ENCODE measurements at places on chromosomes 11 and 22. TPM values are rescaled to one million over a fixed set of nuclear protein-coding genes. Genes with fewer than 3 reads are reported as not detected.

The TTC38 gene
- 6.0 TPM for polyA plus RNA-seq

GRCh38 chr22:38715176-38715764, 9.5 kb downstream of the GTPBP1 start:
- DNase-seq, result no peak
- peak overlapping the region; percentile 17 for H3K4me3 ChIP-seq
- H3K4me1 ChIP-seq, result peaks cover 50% of the 10 kb centered on the region
- no peaks in the 10 kb centered on the region for H3K27me3 ChIP-seq

GRCh38 chr11:134584001-134584561, 172.0 kb upstream of the B3GAT1 start:
- no peak overlapping the region for H3K4me3 ChIP-seq
- no peaks in the 10 kb centered on the region for H3K4me1 ChIP-seq
- no peak overlapping the region for H3K27ac ChIP-seq
- peaks cover 12% of the 10 kb centered on the region for H3K27me3 ChIP-seq
- DNase-seq, result no peak
- H3K36me3 ChIP-seq, result no peaks in the 10 kb centered on the region

- no peak overlapping the region for H3K4me3 ChIP-seq
- no peaks in the 10 kb centered on the region for H3K27me3 ChIP-seq
- no peak overlapping the region for H3K27ac ChIP-seq
- H3K4me1 ChIP-seq, result peaks cover 4% of the 10 kb centered on the region
- H3K36me3 ChIP-seq, result no peaks in the 10 kb centered on the region
These were observed 13.1 kb downstream of the MLC1 start for GRCh38 chr22:50072167-50072555.

- peaks cover 17% of the 10 kb centered on the region for H3K27me3 ChIP-seq
- H3K4me3 ChIP-seq, result no peak overlapping the region
- H3K27ac ChIP-seq, result no peak overlapping the region
- no peaks in the 10 kb centered on the region for H3K4me1 ChIP-seq
These were observed 68.2 kb upstream of the EED start for GRCh38 chr11:86176165-86176884.

The TRIM68 gene
- 20.4 TPM for polyA plus RNA-seq

- peak overlapping the region; percentile 73 for H3K4me3 ChIP-seq
- H3K4me1 ChIP-seq, result peaks cover 55% of the 10 kb centered on the region
- peak overlapping the region; percentile 88 for H3K27ac ChIP-seq
- H3K36me3 ChIP-seq, result no peaks in the 10 kb centered on the region
- H3K27me3 ChIP-seq, result no peaks in the 10 kb centered on the region
These were observed 43.2 kb upstream of the VPREB1 start for GRCh38 chr22:22201185-22201929.

The TSG101 gene
- polyA plus RNA-seq, result 95.2 TPM

The PRAME gene
- polyA plus RNA-seq, result not detected

- peaks cover 25% of the 10 kb centered on the region for H3K27me3 ChIP-seq
- H3K27ac ChIP-seq, result no peak overlapping the region
- no peaks in the 10 kb centered on the region for H3K36me3 ChIP-seq
- DNase-seq, result no peak
These were observed 20.7 kb downstream of the SLN start for GRCh38 chr11:107691000-107691750.

DNA sequence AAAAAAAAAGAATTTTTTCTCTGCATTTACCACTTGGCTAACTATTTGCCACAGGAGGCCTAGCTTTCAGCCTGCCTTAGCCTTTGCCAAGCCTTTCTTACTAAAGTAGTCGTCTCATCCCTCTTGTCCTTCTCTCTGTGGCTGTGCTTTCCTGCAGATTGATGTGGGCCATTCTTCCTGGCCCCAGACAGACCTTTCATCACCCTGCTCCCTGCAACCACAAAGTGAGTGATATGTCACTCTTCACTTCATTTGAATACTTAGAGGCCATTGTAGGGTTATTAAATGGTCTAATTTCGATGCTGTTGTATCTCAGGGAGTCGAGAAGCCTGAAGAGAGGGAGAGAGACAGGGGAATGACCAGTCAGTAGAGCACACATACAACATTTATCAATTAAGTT, 37.6 kb downstream of the ART5 start:
- H3K36me3 ChIP-seq, result no peaks in the 10 kb centered on the region
- H3K4me1 ChIP-seq, result no peaks in the 10 kb centered on the region
- H3K4me3 ChIP-seq, result no peak overlapping the region
- no peak overlapping the region for H3K27ac ChIP-seq
- H3K27me3 ChIP-seq, result peaks cover 8% of the 10 kb centered on the region
- no peak for DNase-seq

The OR51B2 gene
- not detected for polyA plus RNA-seq

The SCUBE2 gene
- polyA plus RNA-seq, result not detected

The NXPE1 gene
- polyA plus RNA-seq, result not detected

- no peak overlapping the region for H3K27ac ChIP-seq
- H3K4me3 ChIP-seq, result no peak overlapping the region
- no peak for DNase-seq
- H3K27me3 ChIP-seq, result peaks cover 18% of the 10 kb centered on the region
- no peaks in the 10 kb centered on the region for H3K4me1 ChIP-seq
These were observed 51.1 kb downstream of the EHF start for GRCh38 chr11:34671946-34672345.

GRCh38 chr22:49853981-49854831, 562 bp downstream of the ZBED4 start:
- peak overlapping the region; percentile 94 for H3K27ac ChIP-seq
- DNase-seq, result peak; percentile 25
- peaks cover 41% of the 10 kb centered on the region for H3K4me1 ChIP-seq
- H3K27me3 ChIP-seq, result peaks cover 13% of the 10 kb centered on the region
- H3K36me3 ChIP-seq, result no peaks in the 10 kb centered on the region

The KCNJ1 gene
- 0.18 TPM for polyA plus RNA-seq

The OR51E1 gene
- polyA plus RNA-seq, result not detected

DNA sequence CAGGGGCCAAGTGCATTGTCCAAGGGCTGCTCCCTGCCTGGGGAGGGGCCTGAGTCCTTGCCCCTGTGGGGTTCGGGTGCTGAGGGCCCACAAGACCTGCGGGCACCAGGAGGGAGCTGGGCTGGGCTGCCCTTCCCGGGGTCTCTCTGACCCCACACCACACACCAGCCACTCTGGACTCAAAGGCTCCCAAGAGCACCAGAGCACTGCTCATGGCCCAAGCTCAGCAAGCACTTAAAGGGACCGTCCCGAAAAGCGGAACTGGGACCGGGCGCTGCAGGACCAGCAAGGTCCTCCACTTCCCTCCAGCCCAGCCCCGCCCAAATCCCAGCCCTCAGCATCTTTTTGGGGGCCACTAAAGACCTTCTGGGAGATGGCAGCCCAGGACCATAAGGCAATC, 5.3 kb downstream of the LSP1 start:
- H3K4me1 ChIP-seq, result peaks cover 23% of the 10 kb centered on the region
- H3K4me3 ChIP-seq, result no peak overlapping the region
- H3K36me3 ChIP-seq, result no peaks in the 10 kb centered on the region
- H3K27me3 ChIP-seq, result no peaks in the 10 kb centered on the region

DNA sequence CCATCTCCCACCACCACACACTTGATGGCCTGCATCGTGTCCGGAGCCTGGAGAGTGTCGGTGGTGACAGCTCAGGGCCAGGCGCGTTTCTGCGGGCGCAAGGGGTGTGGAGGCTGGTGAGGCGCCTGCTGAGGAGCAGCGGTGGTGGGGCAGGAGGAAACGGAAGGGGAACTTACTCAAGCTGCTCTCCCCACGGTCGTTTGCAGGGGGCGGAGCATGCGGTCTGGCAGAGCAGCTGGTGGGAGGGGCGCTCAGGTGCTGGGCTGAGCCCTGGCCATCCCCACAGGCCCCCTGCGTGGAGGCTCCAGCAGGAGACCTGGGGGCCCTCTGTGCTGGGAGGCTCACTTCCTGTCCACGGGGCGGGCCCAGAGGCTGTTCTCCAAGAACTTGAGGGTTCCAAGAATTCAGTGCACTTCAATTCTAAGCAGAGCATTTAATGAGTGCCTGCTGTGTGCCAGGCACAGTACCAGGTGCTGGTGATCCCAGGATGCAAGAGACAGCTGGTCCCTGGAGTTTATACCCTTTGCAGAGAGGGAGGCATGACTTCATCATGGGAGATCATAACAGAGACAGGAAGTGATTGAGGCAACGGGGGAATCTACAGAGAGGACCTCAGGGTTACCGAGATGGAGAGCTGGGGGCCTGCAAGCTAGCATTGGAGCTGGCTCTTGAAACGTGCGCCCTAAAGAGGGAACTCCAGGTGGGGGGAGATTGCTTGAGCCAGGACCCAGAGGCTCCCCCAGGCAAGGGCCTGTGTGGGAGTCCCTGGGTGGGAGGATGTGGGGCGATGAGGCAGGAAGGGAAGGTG, at the start of gene RAC2:
RAC2 (minus strand) TSS at position 156 of the 808 bp plus-strand sequence; CDS start at position 35, 121 bp downstream.
- H3K27ac ChIP-seq, result peak within 1 kb of the TSS; percentile 96
- peaks cover 60% of the 10 kb centered on the region for H3K4me1 ChIP-seq
- H3K27me3 ChIP-seq, result no peaks in the 10 kb centered on the region

The OR2AG2 gene
- not detected for polyA plus RNA-seq

The OR5J2 gene
- polyA plus RNA-seq, result not detected

DNA sequence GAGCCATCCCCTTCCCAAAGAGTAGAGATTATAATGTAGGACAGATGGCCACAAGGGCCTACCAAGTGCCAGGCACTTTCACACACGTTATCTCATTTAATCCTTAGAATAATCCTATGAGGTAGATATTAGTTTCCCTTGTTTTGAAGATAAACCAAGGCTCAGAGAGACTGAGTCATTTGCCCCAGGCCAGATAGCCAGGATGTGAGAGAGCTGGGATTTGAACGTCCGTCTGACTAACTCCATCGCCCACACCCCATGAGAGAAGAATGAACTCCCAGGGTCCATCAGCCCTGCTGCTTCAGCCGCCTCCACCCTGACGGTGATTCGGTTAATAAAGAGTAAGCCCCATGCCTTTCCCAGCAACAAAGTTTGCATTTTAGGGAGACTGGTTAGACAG, 10.7 kb downstream of the PRG3 start:
- H3K27me3 ChIP-seq, result peaks cover 20% of the 10 kb centered on the region
- H3K36me3 ChIP-seq, result no peaks in the 10 kb centered on the region
- H3K4me1 ChIP-seq, result peaks cover 3% of the 10 kb centered on the region
- H3K4me3 ChIP-seq, result no peak overlapping the region

- peaks cover 4% of the 10 kb centered on the region for H3K36me3 ChIP-seq
- DNase-seq, result no peak
- peaks cover 32% of the 10 kb centered on the region for H3K4me1 ChIP-seq
- H3K4me3 ChIP-seq, result no peak overlapping the region
These were observed 8.3 kb downstream of the TSPO start for GRCh38 chr22:43159484-43160178.

- H3K27ac ChIP-seq, result no peak overlapping the region
- DNase-seq, result no peak
- peaks cover 21% of the 10 kb centered on the region for H3K4me1 ChIP-seq
- no peak overlapping the region for H3K4me3 ChIP-seq
- H3K27me3 ChIP-seq, result no peaks in the 10 kb centered on the region
- no peaks in the 10 kb centered on the region for H3K36me3 ChIP-seq
These were observed 67.8 kb downstream of the CASP12 start for GRCh38 chr11:104830508-104830907.

The ROM1 gene
- not detected for polyA plus RNA-seq

The SLC22A12 gene
- not detected for polyA plus RNA-seq

DNA sequence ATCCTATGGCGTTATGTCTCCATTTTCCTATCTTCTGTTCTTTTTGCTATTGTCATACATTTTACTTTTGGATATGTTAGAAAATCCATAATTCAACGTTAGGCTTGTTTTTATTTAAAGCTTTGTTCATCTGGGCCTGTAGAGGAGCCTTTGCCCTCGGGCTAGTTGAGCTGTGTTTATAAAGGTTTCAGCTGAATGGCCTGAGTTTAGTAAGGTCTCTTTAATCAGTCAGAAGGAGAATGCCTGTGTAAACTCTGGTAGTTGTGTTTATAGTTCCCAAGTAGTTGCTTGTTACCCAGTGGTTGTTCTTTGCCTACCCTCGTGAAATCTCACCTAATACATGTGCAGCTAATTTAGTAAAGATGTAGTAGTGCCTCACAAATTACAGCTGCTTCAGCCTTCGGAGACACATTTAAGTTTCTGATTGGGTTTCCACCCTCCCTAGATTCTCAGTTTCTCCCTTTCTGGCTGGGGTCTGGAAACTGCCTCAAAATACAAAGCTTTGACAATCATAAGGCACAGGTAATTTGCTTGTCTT, 33.1 kb downstream of the MTMR3 start:
- H3K36me3 ChIP-seq, result no peaks in the 10 kb centered on the region
- H3K4me3 ChIP-seq, result no peak overlapping the region
- no peak overlapping the region for H3K27ac ChIP-seq
- peaks cover 87% of the 10 kb centered on the region for H3K4me1 ChIP-seq

GRCh38 chr11:124646148-124646547, 23.5 kb downstream of the TBRG1 start:
- no peaks in the 10 kb centered on the region for H3K36me3 ChIP-seq
- peak; percentile 26 for DNase-seq
- H3K4me1 ChIP-seq, result peaks cover 19% of the 10 kb centered on the region
- H3K27ac ChIP-seq, result no peak overlapping the region
- H3K27me3 ChIP-seq, result no peaks in the 10 kb centered on the region

The RHOD gene
- 2.6 TPM for polyA plus RNA-seq

- no peaks in the 10 kb centered on the region for H3K27me3 ChIP-seq
- H3K4me3 ChIP-seq, result no peak overlapping the region
- H3K4me1 ChIP-seq, result no peaks in the 10 kb centered on the region
These were observed 56.7 kb upstream of the RAB38 start for GRCh38 chr11:88231894-88232482.

- H3K4me1 ChIP-seq, result no peaks in the 10 kb centered on the region
- peaks cover 31% of the 10 kb centered on the region for H3K36me3 ChIP-seq
- H3K4me3 ChIP-seq, result no peak overlapping the region
- H3K27ac ChIP-seq, result no peak overlapping the region
These were observed 71.8 kb downstream of the XRRA1 start for GRCh38 chr11:74877132-74877531.

The ATP5MG gene
- 427 TPM for polyA plus RNA-seq

DNA sequence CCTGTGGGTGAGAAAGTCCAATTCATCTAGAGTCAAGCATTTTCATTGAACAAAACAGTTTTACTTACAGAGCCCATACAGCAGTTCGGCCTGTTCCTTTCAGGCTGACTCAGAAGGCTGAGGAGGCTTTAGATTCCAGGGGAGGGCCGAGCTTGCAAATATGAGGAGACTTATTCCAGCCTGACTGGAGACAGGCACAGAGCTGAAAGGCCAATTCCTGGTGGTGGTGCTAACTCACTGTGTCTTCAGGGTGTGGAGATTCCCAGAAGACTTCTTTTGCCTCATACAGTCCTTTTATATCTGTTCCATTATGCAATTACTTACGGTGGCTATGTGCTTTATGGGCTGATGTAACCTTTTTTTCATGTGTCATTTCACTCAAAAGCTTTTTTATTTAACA, at the start of gene OR51E2:
OR51E2 (minus strand) TSS at position 269 of the 400 bp plus-strand sequence. CDS start 15,142 bp downstream, outside the sequence.
- peaks cover 13% of the 10 kb centered on the region for H3K27me3 ChIP-seq
- no peaks in the 10 kb centered on the region for H3K36me3 ChIP-seq

Data from naive B cell (primary cell).